ENCODE measurements at places on chromosomes 16 and 17.

GRCh38 chr17:4937553-4937952 is 2.3 kb downstream of the SLC25A11 start:
- DNase-seq, result no peak

DNA sequence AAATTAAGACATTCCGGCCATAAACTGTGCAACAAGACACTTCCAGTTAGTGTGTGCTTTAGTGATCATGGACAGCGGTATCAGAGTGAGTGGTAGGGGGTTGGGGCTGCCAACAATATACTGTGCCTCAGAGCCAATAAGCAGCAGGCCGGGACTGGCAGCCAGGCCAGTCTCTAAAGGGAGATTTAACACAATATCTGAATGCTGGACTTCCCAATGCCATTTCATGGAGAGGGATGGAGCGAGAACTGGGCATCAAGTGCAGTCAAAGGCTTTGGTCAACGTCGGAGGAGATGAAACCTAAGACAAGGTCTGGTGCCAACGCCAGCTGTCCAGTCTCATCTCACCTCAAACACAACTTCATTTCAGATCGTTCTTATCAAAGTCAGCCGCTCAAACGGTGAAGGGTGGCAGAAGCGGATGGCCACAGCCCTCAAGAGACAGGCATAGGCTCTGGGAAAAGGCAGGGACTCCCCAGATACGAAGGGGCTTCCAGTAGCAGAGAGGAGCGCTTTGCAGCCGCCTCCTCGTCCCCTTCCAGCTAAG is 935 bp downstream of the USP32 start:
- DNase-seq, result no peak

DNA sequence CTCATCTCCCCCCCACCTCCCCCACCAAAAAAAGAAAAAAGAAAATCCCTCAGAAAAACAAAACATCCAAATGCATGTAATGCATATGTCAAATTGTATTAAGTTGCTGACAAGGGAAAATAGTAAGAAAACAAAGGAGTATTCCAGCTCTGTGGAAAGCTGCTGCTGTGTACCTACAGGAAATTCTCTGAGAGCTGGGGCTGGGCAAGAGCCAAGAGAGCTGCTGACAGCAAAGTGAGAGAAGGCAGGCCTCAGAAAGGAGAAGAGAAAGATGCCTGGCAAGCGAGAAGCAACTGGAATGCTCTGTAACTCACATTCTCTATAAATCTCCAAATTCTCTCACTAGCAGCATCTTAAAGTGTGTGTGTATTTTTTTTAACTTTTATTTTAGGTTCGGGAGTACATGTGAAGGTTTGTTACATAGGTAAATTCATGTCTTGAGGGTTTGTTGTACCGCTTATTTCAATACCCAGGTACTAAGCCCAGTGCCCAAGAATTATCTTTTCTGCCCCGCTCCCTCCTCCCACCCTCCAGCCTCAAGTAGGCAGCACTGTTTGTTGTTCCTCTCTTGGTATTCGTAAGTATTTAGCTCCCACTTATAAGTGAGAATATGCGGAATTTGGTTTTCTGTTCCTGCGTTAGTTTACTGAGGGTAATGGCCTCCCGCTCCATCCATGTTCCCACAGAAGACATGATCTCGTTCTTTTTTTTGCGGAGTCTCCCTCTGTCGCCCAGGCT is 24.4 kb downstream of the CNTROB start:
- no peak for DNase-seq

GRCh38 chr17:56292578-56292977 is 139.3 kb downstream of the ANKFN1 start:
- DNase-seq, result no peak

DNA sequence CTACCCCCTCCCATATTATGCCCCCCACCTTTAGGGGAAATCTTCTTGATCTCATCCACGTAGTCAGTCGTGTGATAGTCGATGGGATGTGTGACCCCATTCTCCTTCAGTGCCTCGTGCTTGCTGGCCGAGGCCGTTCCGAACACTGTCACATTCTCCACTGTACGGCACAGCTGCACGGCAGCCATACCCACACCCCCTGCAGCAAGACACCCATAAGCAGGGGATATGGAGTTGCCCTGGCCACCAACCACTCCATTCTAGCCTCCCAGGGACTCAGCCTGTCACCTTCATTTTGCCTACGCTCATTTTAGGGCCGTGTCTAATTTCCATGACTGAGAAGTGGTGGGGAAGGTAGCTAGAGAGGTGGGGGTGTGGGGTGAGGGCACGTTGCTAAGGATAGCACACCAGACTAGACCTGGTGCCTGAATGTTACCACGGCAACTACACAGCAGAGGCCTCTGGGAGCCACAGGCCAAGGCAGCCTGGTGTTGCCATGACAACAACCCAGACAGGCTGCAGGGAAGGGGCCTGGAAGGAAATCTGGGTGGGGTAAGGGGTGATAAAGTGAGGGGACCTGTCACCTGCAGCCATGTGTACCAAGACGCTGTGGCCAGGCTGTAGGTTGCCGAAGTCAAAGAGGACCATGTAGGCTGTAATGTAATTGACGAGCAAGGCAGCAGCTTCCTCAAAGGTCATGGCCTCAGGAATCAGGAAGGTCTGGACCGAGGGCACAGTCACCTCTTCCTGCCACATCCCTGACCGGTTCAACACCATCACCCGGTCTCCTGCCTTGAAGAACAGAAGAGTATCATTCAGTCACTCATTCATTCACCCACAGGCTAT is 4.0 kb downstream of the VAT1 start:
- no peak for DNase-seq

GRCh38 chr17:29042679-29043538 is at the start of gene PIPOX:
TSS of gene PIPOX (plus strand) at chr17:29043141. CDS start at chr17:29043226, 85 bp downstream.
- DNase-seq, result no peak

GRCh38 chr17:75998327-75998795 is 2.3 kb upstream of the CDK3 start:
- DNase-seq, result no peak

DNA sequence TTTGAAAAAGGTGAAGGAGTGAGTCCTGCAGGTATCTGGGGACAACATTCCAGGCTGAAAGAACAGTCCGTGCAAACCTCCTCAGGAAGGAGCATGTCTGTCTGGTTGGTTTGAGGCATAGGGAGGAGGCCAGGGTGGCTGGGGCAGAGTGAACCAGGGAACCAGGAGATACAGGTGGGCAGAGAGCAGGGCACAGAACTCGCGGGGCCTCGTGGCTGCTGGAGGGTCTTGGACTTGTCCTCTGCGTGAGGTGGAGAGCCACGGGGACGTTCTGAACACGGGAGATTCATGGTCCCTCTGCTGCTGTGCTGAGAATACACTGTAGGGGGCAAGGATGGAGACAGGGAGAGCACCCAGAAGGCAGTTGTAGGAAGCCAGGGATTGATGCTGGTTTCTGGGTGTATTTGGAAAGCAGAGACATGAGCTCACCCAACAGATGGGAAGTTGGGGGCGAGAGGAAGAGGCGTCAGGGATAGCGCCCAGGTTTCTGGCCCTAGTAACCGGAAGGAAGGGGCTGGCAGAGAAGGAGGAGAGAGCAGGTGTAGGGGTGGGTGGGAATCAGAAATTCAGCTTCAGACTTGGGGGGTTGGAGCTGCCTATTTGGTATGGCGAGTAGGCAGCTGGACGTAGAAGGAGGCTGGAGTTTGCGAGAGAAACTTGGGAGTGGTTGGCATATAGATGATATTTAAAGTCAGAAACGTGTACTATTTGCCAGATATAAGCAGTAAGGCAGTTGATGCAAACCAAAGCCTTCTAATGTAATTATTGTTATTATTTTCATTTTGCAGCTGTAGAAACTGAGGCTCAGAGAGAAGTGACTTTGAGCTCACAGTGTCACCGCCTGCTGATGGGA is at the start of gene CCL17:
Gene CCL17 (plus strand): TSS at position 803 of the 853 bp plus-strand sequence. CDS start 9,166 bp downstream, outside the sequence.
- DNase-seq, result no peak

DNA sequence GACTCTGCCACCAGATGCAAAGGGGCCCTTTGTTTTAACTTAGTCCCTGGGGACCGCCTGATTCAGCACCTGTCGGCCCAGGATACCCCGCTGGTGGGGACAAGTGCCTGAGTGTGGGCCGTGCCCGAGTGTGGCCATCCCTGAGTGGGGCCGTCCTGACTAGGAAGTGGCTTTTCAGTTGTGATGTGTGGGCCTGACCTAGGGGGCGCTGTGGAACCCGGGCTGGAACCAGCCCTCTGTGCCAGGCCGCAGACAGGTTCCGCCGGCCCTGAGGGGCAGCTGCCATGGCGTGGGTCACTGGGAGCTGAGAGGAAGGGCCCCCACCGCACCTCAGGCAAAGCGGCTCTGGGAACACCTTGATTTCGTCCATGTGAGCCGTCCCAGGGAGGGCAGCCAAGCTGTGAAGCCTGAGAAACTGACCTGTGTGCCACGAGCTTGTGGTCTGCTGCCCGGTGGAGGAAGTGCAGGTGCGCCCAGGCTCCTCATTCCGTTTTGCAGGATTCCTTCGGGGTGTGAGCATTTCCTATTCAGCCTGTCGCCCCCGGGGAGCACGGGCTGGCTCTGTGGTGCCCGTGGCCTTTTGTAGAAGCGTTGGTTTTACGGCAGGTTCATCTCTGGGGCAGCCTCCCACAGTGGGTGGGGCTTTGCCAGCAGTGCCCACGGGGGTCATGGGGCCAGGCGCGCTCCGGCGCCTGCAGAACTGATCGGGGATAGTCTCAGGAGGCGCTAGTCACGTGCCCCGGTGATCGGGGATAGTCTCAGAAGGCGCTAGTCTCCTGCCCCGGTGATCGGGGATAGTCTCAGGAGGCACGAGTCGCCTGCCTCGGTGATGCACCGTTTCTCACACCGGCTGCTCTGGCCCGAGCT is 5.3 kb downstream of the RPL13 start:
- no peak for DNase-seq

DNA sequence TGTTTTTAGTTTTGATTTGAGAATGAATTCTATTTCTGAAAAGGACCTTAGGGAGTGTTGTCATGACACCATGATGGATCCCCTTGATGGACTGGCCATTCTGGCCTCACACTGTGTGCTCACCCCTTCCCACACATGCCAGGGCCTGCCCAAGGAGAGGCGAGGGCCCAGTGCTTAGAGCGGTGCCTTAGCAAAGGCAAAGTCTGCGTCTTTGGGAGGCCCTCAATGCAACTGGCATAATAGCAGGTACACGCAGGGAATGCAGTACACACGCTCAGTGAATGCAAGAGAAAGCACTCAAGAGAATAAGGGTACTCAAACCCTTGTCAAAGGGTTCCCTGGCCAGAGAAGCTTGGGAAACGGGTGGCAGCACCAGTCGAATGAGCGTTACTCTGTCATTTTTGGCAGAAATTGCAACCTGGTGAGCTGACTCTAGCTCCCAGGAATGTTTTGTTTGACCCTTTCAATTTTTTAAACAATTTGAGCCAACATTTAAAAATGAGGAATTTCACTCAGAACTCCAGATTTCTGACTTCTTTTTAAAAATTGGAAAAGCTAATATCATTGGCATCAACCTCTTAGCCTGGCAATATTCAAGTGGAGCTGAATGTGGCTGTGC is 32.1 kb downstream of the NKD1 start:
- DNase-seq, result no peak

GRCh38 chr17:76498876-76499251 is 2.4 kb downstream of the RHBDF2 start:
- DNase-seq, result no peak

- no peak for DNase-seq
Measured at GRCh38 chr17:57402681-57403180, 146.4 kb downstream of the MSI2 start.

- peak; percentile 83 for DNase-seq
Measured at GRCh38 chr17:75113798-75114551, 4.2 kb downstream of the ARMC7 start.

GRCh38 chr17:47707056-47707804 is 13.3 kb downstream of the TBKBP1 start:
- DNase-seq, result no peak

GRCh38 chr17:32483451-32484019 is 3.3 kb upstream of the CDK5R1 start:
- no peak for DNase-seq

DNA sequence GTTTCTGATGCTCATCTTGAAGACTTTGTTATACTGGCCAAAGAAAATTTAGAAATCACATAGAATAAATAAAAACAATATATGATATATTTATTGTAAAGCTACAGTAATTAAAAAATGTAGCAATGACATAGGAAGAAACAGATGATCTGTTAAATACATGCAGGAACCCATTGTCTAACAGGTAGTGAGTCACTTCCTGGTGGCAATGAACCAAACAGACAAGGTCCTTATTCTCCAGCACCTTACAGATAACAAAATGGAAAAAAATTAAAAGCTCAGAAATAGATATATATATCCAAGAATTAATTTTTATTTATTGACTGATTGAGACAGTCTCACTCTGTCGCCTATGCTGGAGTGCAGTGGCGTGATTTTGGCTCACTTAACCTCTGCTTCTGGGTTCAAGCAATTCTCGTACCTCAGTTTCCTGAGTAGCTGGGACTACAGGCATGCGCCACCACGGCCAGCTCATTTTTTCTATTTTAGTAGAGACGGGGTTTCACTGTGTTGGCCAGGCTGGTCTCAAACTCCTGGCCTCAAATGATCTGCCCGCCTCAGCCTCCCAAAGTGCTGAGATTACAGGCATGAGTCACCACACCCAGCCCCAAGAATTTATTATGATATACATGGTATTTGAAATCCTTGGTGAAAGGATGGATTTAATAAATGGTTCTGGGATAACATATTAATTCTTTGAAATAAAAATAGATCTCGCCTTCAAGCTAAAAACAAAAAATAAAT is 7.5 kb downstream of the NETO2 start:
- no peak for DNase-seq

DNA sequence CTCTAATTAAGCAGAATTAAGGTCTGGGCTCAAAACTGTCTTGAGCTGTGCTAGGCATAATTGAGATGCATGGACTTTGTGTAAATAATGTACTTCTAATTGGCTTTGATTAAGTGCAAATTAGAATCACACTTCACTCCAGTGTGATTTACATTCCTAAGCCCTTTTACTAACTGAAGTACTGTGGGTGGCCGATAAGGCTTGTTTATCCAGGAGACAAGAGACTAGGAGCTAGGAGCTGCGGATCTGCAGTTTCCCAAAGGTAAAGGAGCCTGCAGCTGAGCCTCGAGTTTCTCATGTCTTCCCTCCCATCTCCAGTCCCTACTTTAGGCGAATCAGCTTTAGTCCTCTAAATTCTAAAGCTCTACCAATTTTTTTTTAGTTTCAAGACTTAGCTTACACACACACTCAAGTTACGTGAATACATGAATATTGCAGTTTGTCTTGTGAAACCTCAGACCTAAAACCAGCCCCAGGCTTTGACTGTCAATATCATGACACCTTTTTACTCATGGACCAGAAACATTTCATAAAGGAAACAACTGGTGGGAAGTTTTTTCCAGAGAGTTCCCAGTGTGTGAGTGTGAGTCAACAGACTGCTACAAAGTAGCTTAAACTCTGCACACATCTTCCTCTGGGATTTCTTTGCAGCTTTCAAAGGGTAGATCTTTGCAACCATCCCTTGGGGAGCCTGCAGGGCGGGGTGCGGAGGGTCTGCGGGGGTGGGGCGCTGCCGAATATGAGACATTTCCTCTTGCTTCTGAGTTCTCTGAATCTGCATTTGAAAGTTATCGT is 113.9 kb upstream of the TBX2 start:
- no peak for DNase-seq

All from GM12892 (cell line).